Anterior cingulate cortex (tissue), 58 donors: ENCODE measurements at places on chromosomes 6 and 20.

DNA sequence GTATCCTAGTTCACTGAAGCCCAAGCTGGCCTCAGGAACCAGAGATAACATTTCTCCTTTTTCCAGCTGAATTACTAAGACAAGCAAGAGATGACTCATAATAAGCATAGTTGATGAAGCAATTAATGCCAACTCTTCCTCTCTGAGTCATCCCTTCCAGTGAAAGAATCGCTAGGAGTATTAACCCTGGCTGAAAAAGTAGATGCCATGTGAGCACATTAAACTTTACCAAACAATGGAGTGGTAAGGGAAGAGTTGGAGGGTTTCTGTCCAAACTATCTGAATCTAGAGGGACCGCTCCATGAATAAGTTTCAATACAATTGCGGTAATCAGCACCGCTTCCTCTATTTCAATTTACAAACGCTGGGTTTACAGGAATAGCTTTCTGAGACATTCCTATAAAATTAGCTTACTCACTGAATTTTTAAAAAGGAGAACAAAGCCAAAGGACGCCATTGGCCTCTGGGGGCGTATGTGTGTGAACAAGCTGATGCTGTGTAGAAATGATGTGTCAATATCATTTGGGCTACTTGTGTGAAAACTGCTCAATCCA is 48.3 kb downstream of the ATXN1 start:
- DNase-seq: no peak

DNA sequence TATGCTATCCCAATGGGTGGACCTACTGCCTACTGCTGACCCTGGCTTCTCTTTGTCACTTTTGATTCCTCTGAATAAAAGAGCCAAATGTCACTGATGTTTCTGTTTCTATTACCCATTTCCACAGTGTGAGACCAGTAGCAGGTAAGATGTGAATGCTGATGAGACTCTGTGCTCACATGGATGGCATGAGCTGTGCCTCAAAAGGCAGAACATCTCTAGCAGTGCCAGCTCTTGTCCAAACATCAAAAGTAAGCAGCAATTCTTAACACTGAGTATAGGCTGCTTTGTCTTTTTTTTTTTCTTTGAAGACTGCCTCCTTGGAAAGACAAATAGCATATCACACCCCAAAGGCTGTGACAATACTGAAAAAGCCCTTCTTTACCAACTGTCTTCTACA is 459.2 kb upstream of the RUNX2 start:
- DNase-seq: no peak

- DNase-seq: no peak
These were observed 6.5 kb upstream of the DDO start for GRCh38 chr6:110421749-110422443.

DNA sequence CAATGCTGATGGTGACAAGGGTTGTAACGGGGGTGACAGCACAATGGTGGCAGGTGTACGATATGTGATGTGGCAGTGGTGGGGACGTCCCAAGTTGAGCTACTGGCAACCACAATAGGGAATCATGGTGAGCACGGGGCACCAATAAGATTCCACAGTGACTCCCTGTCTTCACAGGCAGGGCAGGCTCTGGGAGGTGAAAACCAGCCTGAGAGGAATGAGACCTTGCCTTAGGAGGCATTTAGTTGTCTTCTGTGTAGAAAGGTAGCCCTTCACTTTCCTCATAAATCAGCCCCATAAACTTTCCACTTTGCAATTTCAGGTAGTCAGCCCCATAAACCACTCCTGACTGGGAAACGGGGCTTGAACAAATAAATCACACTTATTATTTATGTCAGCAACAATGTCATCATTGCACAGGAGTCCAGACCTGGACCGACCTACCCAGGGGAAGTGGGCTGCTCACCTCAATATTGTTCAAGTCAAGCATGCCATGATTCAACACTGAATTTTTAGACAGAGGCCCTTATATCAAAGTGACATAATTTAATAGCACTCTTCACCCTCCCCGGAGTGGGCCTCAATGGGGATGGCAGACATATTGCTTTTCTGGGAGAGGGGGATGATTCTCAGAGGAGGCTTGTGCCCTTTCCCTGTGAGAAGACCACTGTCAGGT is 150.8 kb downstream of the CDC5L start:
- no peak for DNase-seq

DNA sequence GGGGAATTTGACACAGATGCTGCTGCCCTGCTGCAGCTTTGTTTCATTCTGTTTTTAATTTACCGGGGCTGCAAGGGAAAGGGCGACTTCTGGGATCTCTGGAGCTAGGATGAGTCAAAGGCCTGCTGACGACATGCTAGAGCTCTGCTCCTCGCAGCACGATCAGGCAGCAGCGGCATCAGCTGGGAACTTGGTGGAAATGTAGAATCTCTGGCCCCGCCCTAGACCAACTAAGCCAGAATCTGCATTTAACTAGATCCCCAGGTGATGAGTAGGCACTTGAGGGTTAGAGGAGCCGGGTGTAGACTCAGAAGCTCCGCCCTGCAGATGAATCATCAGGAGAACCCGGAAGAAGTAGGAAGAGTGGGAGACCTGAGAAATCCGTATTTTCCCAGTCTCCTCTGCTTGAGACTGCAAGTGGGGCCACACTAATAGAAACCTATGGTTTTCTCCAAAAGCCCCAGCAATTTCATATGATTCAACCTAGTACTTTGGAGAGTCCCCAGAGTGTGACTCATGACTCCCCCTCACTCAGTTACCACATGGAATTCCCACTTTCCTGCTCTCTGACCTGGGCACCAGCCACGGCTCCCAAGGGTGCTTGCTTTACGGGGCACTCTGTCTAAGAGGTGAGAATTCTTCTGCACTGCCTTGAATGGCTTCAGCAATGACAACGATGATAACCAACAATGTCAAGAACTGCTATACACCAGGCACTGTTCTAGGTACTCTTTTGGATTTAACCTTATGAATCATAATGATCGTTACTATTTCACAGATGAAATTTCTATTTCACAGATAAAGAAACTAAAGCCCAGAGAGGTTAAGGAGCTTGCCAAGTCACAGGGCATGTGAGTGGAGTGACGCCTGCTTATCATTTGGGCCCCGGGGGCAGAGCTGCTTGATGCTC is 18.1 kb downstream of the TUBB2B start:
- no peak for DNase-seq

GRCh38 chr20:9403448-9403847 is 110.9 kb upstream of the LAMP5 start:
- no peak for DNase-seq

GRCh38 chr6:52550870-52551269 is 26.0 kb downstream of the TRAM2 start:
- no peak for DNase-seq

- DNase-seq: no peak
These were observed 95.7 kb downstream of the LY86 start for GRCh38 chr6:6683969-6684833.

- DNase-seq: no peak
These were observed 23.5 kb downstream of the DNAAF9 start for GRCh38 chr20:3383878-3384495.

DNA sequence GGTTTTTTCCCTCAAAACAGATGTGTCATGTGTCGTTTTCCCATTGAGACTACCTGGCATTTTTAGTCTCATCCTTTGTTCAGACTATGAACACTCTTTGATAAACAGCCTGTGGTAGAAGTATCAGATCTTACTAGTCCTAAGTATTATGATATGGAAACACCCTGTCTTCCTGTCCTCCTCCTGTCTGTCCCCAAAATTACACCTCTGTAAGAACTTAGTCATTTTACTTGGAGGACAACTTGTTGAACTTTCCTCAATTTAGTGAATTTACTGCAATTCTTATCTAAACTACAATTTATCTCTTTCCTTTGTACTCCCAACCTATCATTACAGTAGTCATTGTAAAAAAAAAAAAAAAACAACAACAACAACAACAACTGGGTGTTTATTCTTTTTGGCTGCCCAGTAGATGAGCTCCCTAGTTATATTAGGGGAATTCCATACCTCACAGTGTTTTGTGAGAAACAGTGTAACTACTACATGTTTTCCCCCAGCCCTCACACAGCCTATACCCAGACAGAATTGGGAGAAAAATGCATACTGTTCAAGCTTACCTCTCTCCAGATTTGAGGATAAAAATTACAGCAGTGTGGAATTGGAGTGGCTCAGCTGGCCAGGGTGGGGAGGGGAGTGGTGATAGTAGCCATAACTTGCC is 18.5 kb upstream of the ERVFRD-1 start:
- no peak for DNase-seq

DNA sequence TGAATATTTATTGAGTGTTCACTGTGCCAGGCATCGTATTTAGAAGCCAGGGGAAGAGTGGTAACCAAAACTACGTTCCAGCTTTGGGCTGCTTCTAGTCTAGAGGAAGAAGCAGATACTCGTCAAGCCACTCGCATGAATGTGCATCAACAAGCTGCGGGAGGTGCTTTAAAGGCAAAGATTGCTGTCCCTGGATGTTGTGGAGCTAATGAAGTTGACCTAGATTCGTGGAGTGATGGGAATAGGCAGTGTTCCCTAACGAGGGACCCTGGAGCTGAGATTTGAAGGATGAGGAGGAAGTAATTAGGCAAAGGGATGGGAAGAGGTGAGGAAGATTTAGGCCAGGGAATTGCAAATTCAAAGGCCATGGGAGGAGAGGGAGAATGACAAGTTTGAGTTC is 118.9 kb downstream of the TMEM170B start:
- DNase-seq: peak; percentile 7

GRCh38 chr20:57821935-57822334 is 112.1 kb upstream of the PMEPA1 start:
- no peak for DNase-seq

- no peak for DNase-seq
These were observed 444.3 kb upstream of the NRSN1 start for GRCh38 chr6:23681743-23682142.

- DNase-seq: no peak
These were observed 23.9 kb upstream of the TINAG start for GRCh38 chr6:54284161-54284860.

DNA sequence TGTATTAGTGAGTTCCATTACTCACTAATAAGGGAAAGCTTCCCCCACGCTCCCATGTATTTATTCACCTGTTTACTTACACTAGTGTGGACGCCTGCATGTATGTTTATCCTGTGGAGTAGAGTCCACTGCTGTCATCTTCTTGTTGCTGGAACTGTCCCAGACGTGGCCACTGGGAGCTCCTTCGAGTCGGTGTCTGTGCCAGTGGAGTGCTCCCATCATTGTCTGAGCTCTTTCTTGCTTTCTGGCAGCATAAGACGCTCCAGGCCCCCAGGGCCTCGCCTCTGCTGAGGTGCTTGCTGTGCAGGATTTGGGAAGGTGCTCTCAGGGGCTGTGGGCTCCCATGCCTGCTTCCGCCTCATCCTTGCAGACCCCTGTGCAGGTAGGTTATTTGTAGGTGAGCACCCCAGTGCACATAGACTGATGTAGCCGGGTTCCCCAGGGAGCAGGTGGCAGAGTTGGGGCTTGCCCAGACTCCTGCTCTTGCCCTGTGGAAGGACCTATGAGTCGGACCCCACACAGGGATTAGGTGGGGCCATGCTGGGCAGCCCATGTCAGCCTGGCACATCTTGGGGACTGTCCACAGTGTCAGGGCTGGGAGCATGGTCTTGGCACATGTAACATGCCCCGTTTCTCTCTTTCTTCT is 16.6 kb downstream of the PHACTR3 start:
- no peak for DNase-seq

DNA sequence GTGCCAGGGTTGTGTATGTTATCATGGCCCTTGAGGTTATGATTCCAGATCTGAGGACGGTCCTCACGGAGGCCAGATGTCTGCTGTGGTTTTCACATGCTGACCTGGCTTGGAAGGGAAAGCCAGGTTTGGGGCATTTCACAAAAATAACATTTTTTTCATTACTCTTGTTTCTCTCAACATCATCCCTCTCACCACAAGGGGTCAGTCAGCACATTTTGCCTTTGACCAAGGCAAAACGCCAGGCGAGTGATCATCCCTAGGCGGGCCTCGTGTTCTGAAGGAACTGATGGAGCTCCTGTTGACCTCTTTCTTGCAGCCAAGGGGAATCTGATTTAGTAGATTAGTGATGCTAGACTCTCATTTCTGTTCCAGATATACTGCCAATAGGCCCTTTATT is 133.5 kb downstream of the TBC1D7 start:
- DNase-seq: peak; percentile 35

GRCh38 chr6:143328876-143329275 is 121.6 kb downstream of the ADAT2 start:
- no peak for DNase-seq

GRCh38 chr6:141117874-141118273 is 1014.9 kb upstream of the GJE1 start:
- no peak for DNase-seq

DNA sequence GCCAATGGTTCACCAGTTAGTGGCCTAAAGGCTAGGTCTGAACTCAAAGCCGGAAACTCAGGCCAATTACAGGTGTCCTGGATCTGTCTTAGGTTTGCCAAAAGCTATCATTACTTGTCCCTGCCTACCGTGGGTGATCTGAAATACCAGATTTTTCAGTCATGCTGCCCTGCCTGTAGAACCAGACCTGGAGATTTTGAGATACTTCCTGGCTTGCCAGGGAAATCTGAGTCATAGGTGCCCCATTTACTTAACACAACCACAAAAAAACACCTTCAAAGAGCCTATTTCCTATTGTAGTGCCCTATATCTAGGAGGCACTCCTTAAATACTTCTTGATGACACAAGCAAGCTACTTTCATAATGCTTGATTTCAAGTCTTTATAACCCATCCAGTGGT is 13.9 kb upstream of the RANBP9 start:
- DNase-seq: no peak

DNA sequence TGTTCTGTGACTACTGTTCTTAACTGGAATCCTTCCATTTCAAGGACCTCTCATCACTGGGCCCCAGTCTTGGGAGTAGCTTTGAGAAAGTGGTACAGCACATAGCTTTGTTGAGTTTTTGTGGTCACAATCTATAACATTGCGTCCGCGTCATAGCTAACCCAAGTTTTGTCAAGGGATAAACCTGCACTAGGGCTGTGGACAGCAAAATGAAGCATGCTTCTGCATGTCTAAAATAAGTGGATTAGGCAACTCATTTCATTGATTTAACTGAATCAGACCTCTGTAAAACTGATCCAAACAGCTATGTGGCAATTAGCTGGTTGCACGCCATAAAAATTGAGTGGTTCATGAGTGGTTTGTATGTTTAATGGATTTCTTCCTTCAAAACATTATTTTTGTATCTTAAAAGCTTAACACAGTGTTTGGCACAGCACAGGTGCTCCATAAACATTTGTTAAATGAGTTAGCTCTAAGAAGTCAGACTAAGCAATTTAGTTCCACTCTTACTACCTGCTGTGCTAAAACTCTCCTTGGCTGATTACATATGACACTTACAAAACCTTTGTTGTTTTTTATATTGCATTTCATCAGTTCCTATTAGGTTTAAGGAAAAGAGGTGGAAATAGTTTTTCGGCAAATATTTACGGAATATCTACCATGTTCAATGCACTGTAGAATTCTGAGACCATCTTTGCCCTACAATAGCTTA is 160.3 kb upstream of the ATXN1 start:
- DNase-seq: no peak

- no peak for DNase-seq
These were observed 170.7 kb downstream of the CDC5L start for GRCh38 chr6:44558024-44558831.

DNA sequence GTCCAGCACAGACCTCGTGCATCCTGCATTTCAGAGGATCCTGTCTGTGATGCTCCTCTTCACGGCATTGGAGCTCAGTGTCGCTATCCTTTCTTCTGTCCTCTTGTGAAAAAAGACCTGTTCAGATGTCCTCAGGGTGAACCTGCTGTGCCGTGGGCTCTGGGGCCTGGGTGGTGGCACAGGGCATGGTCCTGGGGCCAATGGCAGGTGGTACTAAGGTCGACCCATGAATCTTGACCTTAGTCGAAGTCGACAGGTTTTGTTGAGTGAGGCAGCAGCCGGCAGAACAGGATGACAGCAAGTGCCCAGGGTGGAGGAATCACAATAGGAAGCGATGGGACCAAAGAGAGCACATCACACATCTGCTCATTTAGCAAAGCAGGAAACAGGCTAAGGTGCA is 22.0 kb upstream of the MAS1L start:
- DNase-seq: no peak
